ENCODE measurements at places on chromosomes 5 and 9.

DNA sequence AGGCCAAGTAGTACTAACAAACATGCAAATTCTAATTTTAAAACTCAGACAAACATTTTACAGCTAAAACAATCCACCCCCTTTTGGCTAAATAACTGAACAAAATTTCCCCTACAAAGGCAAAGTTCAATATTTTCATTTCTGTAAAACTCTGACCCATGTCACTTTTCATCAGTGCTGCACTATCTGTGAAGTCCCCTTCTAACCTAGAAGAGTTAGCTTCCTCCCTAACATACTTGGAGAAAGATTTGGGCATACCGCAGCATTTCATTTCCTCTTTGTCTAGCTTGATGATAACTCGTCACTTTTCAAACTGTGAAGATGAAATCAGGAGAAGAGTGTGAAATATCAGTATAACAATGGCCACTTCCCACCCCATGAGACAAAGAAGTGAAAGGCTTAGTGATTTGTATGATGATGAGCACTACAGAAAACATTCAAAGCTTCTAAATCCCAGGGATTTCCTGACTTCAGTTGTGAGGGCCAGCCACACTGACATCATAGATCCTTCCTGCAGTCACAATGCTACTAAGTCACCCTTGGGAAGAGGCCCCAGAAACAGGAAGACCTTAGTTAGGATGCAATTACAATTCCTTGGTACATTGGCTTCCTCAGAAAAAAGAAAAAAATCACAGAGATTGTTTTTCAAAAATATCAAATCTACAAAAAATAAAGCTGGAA is at the start of gene FAM81B:
Gene FAM81B, plus strand, starts transcription at position 555 of the 681 bp plus-strand sequence. Its CDS starts 24 bp downstream, at position 579.
- no peak for DNase-seq

DNA sequence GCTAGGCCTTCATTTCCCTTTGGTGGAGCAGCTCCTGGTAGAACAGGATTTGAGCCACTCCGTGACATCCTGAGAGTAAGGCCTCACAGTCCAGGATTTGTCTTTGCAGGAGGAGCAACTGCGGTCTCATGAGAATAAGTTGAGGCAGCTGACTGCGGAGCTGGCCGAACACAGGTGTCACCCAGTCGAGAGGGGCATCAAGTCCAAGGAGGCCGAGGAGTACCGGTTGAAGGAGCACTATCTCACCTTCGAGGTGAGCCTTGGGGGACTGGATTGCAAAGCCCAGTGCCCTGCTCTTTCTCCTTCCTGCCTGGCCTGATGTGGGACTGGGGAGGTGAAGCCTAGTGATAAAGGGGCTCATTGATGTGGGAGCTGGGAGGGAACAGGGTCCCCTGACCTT is 44.3 kb downstream of the PSD2 start:
- no peak for DNase-seq

- DNase-seq, result no peak
These were observed 45.5 kb downstream of the SLC6A3 start for GRCh38 chr5:1399737-1400136.

DNA sequence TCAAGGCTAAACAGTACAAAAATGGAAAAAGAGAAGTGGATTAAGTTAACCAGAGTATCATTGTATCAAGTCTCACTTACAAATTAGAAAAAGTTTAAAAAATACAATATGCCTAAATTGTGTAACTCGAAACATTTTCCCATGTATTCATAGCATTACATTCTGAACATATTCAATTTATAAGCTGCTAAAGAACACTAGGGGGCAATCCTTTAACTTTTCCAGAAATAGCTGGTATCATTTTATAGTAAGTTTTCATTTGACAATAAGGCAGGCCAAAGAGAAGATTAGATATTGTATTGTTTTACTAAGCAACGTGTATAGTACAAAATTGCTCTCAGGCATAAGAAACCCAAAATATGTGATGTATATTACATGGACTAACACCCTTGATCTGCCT is 234.6 kb downstream of the ADGRV1 start:
- DNase-seq, result no peak

DNA sequence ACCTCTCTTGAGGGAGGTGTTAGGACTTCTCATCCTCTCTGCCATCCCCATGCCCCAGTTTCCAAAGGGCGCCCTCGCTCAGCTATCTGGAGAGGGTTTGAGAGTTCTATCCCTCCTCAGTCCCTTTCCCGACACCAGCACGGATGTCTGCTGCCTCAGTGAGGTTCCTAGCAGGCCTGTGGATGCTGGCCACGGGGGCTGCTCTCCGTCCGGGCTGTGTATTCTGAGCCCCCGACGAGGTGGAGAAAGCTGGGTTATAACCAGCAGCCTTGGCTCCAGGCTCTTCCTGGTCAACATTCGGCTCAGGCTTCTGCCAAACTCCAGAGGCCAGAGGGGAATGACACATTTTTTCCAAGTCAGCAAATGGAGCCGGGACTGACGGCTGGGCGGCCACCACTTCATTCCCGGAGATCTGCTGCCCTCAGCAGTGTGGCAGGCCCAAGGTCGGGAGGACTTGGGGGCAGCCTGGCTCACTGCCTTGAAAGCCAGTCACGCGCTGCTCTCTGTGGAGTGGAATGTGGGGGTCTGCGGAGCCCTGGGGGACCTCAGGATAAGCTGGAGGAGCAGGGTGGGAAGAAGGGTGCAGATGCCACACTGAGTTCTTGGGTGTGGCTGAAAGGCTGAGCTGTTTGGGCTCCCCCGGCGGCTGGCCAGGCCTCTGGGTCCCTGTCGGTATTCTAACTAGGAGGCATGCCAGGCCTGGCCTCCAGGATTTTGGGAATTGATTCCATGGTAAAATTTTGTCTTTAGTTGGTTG is 27.4 kb downstream of the PTPA start:
- no peak for DNase-seq

DNA sequence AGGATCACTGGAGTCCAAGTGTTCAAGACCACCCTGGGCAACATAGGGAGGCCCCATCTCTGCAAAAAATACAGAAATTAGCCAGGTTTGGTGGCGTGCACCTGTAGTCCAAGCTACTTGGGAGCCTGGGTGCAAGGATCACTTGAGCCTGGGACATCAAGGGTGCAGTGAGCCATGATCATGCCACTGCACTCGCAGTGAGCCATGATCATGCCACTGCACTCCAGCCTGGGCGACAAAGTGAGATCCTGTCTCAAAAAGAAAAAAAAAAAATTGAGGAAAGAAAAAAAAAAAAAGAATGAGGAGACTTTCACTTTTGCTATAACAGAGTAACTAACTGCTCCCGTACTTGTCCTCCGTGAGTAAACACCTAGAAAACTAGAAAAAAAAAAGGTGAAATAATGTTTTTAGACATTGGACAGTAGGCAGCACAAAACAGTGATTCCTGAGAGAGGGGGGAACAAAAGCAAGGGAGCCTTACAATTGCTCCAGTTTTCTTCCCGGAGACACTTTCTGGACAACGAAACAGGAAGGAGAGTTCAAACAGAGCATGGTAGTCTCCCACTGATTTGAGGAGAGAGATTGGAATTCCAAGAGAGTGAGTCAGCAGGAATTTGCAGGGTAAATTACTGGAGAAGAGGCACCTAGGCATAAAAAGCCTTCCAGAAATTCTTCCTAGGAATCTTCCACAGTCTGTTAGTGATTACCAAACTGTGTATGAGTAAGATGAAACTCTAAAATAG is 6.9 kb upstream of the ZBTB5 start:
- DNase-seq, result no peak

GRCh38 chr5:27908341-27908740 is 870.0 kb upstream of the CDH9 start:
- no peak for DNase-seq

DNA sequence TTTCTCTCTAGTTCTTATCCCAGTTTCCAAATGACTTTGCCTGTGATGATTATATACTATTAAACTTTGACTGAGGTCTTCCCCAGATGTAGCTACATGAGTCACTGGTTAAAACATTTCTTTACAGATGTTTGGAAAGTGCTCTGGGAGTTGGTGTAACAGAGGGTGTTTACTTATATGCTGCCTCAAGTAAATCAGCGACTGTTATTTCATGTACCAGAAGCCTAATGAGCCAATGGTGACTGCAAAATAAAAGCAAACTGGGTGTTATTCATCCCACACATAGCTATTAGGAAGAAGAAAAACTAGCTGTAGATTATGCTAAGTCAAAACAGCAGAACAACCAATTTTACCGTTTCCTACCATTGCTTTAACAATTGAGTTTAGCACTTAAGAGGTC is 929.7 kb upstream of the SEMA6A start:
- DNase-seq, result no peak

- DNase-seq, result no peak
These were observed 70.2 kb upstream of the LMX1B start for GRCh38 chr9:126543490-126543889.

GRCh38 chr9:129465834-129466535 is 154.9 kb downstream of the C9orf50 start:
- DNase-seq, result no peak

- DNase-seq, result no peak
These were observed 17.0 kb downstream of the RHOBTB3 start for GRCh38 chr5:95748133-95748532.

DNA sequence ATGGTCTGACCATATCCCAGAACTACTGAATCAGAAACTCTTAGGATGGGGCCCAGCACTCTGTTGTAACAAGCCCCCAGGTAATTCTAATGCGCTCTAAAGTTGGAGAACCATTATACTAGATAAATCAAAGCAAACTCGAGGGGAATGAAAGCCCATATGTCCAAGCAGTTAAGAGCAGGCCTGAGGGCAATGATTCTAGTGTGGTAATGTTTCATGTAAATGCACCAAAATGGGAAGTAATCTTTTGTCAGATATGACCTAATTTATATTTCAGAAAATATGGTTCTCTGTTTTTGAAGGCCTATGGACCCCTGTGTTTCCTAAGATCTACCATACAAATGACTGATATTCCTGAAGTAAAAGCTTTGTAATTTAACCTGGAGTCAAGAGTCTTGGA is 108.0 kb upstream of the PTGER4 start:
- no peak for DNase-seq

- no peak for DNase-seq
These were observed 384.9 kb downstream of the NFIB start for GRCh38 chr9:13929013-13929412.

DNA sequence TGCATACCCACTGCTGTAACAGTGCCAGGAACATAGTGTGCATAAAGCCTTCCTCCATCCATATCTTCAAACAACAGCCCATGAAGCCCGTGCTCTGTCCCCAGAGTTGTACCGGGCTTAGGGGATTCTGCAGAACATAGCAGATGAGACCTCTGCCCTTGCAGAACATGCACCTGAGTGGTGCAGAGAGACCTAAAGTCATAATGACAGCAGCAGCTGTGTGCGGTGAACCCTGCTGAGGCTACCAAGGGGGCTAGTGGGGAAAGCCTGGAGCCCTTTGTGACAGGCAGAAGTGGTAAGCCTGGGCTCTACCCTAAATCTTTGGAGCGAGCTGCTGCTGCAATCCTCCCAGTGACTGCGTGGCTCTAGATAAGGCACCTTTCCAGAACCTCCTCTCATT is 32.2 kb upstream of the BRD3 start:
- DNase-seq, result no peak

DNA sequence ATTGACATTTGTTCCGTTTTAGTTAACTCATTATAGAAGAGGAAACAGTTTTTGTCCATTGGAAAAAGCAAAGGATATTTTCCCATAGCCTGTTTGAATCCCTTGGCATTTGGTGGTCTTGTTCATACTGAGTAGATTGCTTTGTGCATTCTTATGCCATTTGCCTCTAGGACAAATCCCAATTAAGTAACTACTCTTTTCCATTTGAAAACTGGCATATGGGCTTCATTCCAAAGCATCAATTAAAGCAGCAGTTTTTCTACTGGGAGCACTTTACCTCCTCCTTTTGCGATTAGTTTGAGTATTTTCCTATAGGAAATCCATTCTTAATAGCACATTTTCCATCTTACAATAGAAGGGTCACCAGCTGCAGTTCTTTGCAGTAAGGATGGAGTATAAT is 31.2 kb downstream of the GPR21 start:
- DNase-seq, result no peak

DNA sequence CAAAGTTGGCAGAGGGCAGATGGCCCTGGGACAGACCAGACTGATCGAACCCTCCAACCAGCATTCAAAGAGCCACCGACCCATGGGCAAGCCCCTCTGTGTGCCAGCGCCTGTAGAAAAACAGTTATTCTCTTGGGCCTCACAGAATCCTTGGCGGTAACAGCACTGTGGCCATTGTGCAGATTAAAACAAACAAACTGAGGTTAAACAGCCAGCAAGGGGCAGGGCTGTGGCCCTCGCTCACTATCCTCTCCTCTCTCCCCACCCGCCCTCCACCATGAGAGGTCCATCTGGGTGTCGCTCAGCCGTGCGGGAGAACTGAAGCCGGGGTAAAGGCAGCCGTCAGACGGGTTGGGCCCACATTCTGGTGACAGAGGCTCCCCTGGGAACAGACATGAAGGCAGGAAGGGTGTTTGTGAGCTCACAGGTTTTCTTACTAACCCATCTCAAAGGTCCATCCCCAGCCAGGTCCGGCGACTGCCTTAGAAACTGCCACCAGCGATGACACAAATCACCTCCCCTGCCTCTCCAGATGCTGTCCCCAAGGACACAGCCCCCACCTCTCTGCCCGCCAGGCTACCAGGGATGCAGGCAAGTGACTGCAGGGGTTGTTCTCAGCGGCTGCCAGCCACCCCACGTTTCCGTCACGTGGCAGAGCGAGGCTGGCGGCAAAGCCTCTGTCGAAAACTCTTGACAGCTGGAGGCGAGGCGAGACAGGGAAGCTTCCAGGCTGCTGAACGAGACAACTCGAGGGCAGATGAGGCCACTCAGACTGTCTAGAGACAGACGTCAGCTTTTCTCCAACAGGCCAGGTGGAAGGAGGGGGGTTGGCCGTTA is 75.8 kb upstream of the SARDH start:
- DNase-seq, result no peak

- no peak for DNase-seq
These were observed 3.1 kb downstream of the PDE8B start for GRCh38 chr5:77213601-77214000.

GRCh38 chr9:113898596-113898995 is 22.5 kb downstream of the ZNF618 start:
- no peak for DNase-seq

- no peak for DNase-seq
These were observed 43.9 kb downstream of the MCCC2 start for GRCh38 chr5:71631070-71631469.

DNA sequence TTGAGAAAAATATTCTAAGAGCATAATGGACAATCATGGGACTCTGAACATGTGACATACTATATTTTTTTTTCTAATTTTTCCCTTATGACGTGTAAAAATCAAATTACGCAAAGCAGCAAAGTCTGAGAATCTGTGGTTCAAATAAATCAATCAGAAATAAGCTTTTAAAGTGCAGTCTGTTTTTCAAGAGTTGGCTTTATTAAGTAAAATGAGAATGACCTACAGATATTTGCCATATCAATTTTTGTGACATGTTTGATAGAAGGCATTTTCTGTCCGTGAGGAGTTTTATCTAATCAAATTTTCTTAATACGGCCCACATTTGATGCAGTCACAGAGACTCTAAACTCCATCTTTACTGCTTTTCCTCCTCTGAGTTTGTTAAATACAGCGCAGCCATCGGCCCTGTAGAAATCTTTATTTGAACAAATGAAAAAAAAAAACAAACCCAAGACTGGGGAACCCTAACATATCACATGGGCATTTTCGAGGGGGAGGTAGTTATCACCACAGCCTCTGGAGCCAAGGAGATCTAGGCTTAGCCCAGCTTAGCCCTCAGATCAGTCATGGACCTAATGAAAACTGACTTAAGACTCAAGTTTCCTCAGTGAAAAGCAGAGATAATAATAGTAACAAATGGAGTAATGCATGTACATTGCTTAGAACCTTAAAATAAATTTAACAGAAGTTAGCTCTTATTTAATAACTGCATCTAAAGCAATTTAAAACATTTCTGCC is 263.6 kb upstream of the C9orf72 start:
- no peak for DNase-seq
